Activated T-helper 17 cell treated with anti-CD3 and anti-CD28 coated beads, Interleukin-2, amount 50 U/mL, for 72 hours (primary cell): ENCODE measurements at places on chromosomes 1 and 21. TPM values are rescaled to one million over a fixed set of nuclear protein-coding genes. Genes with fewer than 3 reads are reported as not detected.
A peak's percentile ranks its signal among the peaks of the same experiment; 100 is the strongest.

DNA sequence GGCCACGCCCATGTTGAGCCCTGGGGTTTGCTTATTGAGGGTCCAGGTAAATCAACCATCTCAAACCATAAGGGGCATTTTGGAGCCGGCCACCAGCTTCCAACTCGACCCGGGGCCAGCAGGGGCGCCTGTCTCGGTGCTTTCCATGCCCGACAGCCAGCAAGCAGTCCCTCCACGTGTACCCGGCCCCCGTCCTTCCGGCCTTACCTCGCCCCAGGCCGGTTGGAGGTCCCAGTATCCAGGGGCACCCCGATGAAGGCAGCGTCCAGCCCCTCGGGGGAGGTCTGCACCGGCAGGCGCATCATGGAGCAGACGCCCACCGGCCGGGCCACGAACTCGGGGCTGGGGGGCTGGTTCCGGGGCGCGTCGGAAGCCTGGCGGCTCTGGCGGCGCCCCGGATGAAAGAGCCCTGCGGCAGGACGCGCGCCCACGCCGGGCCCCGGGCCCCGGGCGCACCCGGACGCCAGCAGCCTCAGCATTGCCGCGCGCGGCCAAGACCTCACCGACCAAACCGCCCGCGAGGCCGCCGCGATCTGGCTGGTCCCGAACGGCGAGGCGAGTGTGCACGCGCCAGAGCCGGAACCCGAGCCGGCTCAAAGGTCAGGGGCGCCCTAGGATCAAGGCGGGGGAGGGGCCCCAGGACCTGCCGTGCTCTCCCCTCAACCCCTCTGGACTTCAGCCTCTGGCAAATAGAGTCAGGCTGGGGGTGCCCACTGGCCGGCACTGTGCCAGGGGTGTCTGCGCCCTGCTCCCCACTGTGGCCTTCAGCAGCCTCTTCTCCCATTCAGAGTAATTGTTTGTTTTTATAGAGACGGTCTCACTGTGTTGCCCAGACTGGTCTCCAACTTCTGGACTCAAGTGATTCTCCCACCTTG is at the start of gene AGMAT:
AGMAT (minus strand) TSS at position 563 of the 875 bp plus-strand sequence; CDS start at position 479, 84 bp downstream.
- ATAC-seq = peak; percentile 88

DNA sequence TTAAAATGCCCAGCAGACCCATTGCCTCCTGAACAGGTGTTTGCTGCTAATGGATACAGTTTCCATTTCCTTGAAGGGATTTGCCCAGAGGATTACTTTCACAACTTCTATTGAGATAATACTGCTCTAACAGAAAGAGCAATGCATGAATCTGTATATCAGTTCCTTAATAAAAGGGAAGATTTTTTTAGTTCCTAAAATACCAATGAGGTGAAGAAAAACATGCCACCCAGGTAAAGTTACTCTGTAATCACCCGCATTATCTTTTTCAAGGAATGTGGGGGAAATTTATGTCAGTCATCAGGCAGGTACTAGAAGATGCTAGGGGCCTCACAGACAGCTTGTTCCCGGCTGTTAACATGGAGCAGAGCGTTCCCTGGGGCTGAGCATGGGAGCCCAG is 41.1 kb downstream of the KCNJ15 start:
- ATAC-seq = no peak

Gene SAMSN1
- 93.3 TPM for total RNA-seq

Gene TMEM50A
- total RNA-seq = 125 TPM

Gene EPHA2
- total RNA-seq = 0.13 TPM

DNA sequence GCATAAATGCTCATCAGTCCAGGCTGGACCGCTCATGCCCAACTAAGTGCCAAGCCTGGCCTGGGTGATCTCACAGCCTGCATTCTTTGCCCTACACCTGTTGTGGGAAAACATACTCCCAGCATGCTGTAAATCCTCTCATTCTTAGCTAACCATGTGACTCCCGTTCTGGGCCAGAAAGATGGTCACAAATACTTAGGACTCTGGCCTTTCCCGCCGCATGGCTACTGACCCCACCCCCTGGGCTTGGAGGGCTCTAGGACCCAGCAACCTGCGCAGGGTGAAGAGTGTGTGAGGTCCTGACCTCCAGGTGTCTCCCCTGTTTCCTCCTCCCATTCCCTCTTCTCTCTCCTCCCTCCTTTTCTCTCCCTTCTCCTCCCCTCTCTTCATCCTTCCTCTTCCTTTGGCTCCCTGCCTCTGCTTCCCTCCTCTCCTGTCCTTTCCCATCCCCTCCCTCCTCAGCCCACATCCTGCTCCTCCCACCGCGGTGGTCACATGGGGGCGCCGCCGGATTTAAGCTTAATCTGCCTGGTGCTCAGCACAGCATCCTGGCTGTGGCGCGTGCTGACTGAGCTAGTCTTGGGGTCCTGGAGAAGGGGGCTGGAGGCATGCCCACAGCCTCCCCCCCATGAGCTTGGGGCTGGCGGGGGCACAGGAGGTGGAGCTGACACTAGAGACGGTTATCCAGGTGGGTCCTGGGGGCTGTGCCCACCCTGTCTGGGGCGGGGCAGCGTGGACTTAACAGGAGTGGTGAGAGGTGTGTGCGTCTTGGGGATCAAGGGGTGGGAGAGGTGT is at the start of gene CROCC:
CROCC (plus strand) TSS at position 541 of the 795 bp plus-strand sequence; CDS start at position 629, 88 bp downstream.
- peak; percentile 61 for ATAC-seq

Gene LCE2C
- total RNA-seq = not detected

DNA sequence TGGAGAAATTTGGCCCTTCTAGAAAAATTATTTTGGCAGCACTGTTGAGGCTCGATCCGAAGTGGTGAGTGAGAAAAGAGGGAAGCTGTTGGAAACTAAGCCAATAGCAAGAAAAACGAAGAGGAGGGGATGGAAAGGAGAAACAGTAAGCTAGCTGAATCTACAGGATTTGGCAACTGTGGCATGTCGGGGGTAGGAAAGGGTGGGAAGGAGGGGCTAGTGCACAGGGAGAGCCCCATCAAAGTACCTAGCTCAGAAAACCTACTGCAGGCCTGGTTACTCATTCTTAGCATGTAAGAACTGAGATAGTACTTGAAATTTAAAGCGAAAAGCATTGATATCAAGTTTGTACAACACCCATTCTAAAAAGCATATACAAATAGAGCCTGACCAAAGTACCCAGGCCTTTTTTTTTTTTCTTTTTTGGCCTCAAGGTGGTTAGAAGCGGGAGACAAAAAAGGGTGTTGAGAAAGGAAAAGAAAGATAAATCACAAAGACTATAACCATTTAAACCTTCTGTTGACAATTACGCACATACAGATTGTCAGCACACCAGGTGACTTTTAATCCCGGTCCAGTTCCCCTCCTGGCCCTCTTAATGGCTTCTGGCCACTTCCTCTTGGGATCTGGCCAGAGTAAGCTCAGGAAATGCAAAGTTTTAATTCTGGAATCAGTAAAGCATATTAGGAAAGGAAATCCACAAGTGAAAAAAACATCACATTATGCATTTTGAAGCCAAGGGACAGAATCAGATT is 50.4 kb downstream of the SLC16A1 start:
- ATAC-seq = peak; percentile 61

DNA sequence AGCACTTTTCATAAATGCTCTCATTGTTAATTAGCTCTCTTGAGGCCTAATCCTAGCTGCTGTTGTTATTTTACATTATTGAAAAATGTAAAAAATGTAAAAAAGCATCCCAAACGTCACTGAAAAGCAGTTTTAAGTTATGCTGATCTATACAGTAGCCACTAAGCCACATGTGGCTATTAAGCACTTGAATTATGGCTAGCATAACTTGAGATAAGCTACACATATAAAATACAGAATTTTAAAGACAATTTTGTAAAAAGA is 18.4 kb upstream of the DNASE2B start:
- ATAC-seq = no peak

Gene ASCL5
- 0.19 TPM for total RNA-seq

GRCh38 chr1:228226956-228227791 is 19.3 kb downstream of the OBSCN start:
- ATAC-seq = no peak

GRCh38 chr1:182567629-182568028 is 21.4 kb downstream of the RNASEL start:
- no peak for ATAC-seq

DNA sequence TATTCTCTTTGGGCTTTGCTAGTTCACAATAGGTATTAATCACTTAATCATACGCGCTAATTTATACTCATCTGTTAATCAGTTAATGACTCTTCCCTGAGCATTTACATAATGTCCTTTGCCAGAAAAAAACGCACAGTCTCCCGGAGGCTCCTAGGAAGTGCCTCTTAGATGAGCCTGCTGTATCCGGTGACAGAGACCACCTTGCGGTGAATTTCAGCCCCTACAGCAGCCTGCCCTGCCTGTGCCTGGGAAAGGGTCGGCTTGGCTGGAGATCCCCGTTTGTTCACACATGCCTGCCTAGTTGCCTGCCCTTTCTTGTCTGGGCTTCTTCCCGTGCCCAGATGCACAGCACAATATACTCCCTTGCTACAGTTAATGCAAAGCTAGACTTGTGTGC is 152.9 kb downstream of the ZBTB18 start:
- no peak for ATAC-seq

GRCh38 chr1:168664069-168664834 is 64.8 kb downstream of the DPT start:
- no peak for ATAC-seq

Gene SLC5A9
- total RNA-seq = not detected

Gene CEP350
- total RNA-seq = 61.6 TPM

GRCh38 chr1:246246430-246246829 is 260.6 kb downstream of the SMYD3 start:
- ATAC-seq = no peak
